ENCODE measurements at places on chromosomes 5 and 9.

GRCh38 chr5:139740138-139740991 lies 55.2 kb upstream of the PSD2 start:
- peak; percentile 60 for DNase-seq

GRCh38 chr5:115947260-115947659 lies 15.0 kb upstream of the LVRN start:
- DNase-seq = no peak

- peak; percentile 13 for DNase-seq
Observed at GRCh38 chr5:110590187-110590586, 136.3 kb downstream of the TMEM232 start.

DNA sequence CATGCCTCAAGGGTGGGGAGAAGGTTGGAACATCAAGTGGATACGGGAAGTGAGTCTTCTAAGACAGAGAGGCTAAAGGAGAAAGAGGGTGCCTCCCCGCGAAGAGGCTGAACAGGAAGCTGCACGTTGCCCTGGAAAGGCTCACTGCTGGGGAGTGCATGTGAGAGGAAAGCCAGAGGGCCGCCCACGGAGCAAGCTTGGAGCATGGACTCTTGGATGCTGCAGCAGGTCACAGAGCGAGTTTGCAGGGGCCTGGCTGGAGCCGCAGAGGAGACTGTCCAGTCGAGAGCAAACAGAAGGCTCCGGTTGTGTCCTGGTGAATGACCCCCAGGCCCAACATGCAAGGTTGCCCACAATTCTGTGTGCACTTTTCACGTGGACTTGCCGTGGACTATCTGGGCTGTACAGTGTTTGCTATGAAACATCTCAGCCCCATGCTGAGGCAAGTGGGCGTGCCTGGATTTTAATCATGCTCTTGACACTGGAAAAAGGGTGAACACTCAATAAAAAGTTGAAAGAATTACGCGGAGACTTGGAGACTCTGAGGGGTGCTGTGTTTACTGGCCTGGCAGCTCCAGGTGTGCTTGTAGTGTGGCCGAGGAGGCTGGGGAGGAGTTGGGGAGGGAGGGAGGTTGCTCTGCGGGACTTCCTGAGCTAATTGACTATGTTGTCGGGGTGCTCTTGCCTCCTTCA lies 54.5 kb upstream of the GARNL3 start:
- no peak for DNase-seq

DNA sequence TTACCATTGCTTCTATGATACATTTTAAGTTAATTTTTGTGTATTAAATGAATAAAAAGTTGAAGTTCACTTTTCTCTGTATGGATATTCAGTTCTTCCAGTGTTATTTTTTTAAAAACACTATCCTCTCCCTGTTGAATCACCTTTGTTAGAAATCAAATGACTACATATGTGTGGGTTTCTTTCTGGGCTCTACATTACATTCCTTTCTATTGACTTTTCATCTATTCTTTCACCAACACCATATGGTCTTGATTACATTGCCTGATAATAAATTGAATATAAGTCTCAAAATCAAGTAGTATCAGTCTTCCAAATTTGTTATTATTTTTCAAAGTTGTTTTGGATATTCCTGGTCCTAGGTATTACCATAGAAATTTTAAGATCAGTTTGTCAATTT lies 7.3 kb upstream of the RASEF start:
- no peak for DNase-seq

- DNase-seq = no peak
Observed at GRCh38 chr5:151741678-151742423, 16.6 kb downstream of the ATOX1 start.

DNA sequence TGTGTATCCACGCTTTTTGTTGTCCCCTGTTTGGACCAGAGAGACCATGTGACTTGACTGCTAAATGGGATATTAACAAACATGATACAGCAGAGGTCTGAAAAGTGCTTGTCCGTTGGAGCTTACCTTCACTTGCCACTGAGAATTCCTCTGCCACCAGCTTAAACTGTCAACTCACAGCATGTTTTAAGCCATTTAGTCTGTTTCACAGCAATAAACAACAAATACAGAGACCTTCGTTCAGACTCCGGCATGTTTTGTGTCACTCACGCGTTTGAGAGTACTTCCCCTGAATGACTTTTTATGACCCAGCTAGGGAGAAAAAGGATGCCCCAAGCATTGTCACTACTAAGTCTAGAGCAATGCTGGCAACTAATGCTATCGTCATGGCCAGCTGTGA lies 173.8 kb downstream of the PTPRD start:
- DNase-seq = no peak

- no peak for DNase-seq
Observed at GRCh38 chr9:93254061-93254481, 70.1 kb downstream of the WNK2 start.

DNA sequence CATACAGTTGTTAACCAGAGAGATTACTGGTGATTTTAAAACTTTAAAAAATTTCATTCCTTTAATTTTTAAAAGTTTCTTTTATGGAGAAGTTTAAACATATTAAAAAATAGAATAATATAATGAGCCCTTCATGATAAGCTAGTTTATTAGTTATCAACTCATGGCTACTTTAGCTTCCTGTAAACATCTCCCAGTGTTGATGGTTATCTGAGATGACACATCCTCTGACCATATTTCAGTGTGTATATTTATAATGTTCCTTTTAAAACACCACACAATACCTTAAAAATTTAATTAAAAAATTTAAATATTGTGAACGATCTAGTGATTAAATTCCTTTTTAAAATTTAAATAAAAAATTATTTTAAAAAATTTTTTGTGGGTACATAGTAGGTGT lies 74.1 kb downstream of the IPO11 start:
- no peak for DNase-seq

DNA sequence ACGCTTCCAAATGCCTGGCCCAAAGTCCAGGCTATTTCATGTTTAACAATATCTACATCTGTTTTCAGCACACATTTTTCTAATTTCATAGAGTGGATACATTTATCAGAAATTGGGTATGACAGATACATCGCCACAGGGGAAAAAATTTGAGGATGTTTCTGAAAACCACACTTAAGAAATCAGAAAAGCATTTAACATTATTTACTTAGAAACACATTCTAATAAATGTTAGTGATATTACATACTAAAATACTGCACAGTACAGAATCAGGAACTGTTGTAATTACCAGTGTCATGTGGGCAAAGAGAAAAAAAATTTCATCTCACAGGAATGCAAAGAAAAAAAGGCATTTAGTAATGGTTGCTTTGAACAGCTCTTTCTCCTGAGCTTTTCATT lies 310.5 kb upstream of the KIF2A start:
- no peak for DNase-seq

GRCh38 chr9:136031741-136032730 lies 63.1 kb downstream of the NACC2 start:
- no peak for DNase-seq

DNA sequence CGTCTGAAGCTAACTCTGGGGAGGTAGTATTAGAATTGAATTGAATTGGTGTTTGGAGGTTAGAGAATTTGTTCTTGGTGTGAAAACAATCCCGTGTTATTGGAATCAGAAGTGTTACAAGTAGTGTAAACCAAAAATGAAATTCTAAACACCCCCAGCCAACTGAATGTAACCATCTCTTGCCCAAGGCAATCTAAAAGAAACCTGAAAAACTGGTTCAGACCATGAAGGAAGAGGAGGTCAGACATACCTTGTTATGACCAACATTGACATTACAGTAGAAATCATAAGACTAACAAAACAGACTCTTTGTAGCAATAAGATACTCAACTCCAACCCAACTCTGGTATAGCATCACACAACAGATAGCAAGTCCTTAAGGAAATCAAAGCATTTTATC lies 159.0 kb downstream of the TUSC1 start:
- no peak for DNase-seq

- DNase-seq = no peak
Observed at GRCh38 chr5:91468651-91469422, 85.7 kb upstream of the ARRDC3 start.

GRCh38 chr9:116585896-116586295 lies 101.2 kb upstream of the TRIM32 start:
- DNase-seq = no peak

GRCh38 chr5:99765011-99765410 lies 770.2 kb upstream of the FAM174A start:
- DNase-seq = peak; percentile 8

GRCh38 chr5:33324667-33325307 lies 116.0 kb upstream of the TARS1 start:
- DNase-seq = no peak

GRCh38 chr9:117028103-117028858 lies 341.2 kb downstream of the TRIM32 start:
- DNase-seq = peak; percentile 6

DNA sequence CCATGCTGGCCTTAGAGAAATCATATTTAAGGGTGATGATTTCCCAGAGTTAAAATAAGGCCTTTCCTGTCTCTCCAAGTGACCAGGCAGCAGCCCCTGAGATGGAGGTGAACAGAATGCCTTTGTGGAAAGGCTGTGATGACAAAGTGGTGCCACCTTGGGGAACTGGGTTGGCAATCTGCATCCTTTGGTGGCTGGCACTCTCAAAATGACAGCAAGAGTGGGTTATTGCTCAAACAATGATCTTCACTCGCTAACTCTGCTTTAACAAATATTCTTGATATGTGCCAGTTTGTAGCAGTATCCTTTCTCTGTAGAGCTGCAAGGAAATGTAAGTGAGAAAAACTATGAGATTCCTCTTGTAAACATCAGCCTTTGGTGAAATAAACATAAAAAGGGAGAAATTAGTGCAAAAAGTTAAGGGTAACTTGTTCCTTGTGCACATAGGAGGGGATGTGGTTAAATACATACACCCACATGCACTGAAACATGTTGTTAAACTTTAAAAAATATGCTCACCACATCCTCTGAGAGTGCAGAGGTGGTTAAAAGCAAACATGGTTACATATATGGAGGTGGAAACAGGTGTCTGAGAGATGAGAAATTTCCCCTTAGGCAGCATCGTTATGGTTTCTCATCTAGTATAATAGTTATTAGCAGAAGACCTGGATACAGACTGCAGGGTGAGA lies 373.4 kb upstream of the CTNND2 start:
- no peak for DNase-seq

DNA sequence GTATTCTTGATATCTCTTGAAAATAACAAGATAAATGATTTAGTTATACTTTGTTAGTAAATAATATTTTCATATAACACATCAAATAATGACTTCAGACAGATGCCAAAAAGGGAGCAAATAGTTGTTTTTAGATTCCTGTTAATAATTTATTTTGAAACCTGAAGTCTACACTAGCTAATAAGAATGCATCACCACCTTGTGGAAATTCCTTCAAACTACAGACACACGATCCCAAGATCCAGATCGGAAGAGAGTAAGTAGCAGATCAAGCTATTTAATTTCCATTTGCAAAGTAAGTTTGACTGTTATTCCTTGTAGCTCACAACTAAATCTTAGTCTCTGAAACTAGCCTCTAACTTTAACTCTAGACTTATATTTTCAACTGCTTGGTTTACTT lies 35.5 kb upstream of the ISL1 start:
- peak; percentile 15 for DNase-seq

DNA sequence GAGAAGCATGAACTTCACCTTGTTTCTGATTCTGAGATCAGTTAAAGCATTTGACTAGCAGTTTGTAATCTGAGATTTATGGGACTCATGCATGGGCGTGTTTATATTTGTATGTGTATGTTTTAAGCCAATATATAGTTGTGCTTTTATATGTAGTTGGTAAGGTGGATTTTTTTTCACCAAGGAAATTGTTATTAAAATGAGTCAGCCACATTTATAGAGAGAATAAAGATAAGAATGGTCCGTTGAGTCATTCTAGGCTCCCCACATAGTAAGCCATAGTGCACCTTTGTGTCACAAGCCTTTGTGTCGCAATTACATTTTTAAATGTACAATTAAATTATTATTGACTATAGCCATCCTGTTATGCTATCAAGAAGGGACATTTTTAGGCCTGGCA lies 89.0 kb downstream of the NLN start:
- DNase-seq = no peak

GRCh38 chr5:126133424-126133823 lies 289.8 kb upstream of the GRAMD2B start:
- DNase-seq = no peak

GRCh38 chr5:176320577-176320976 lies 41.0 kb downstream of the KIAA1191 start:
- no peak for DNase-seq

- DNase-seq = no peak
Observed at GRCh38 chr5:60597572-60598320, 102.2 kb downstream of the DEPDC1B start.

DNA sequence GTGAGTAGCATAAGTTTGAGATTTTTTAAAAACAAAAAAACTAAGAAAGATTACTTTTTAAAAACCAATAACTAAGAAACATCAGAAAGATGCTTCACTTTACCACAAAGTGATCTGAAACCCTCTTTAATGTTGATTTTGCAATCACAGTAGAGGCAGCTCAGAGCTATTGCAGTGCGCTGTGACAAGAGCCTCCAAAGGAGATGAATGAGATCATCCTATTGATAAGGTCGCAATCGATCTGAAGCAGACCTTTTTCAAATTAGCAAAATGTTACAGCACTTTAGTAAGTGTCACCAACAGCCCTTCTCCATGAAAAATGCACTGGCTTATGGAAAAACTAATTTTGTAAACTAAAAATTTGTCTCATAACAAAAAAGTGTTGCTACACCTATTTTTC lies 284.6 kb upstream of the EFNA5 start:
- DNase-seq = no peak

- peak; percentile 84 for DNase-seq
Observed at GRCh38 chr9:99000476-99001395, 57.0 kb downstream of the COL15A1 start.

- DNase-seq = peak; percentile 5
Observed at GRCh38 chr9:108386859-108387384, 468.9 kb downstream of the ACTL7B start.

DNA sequence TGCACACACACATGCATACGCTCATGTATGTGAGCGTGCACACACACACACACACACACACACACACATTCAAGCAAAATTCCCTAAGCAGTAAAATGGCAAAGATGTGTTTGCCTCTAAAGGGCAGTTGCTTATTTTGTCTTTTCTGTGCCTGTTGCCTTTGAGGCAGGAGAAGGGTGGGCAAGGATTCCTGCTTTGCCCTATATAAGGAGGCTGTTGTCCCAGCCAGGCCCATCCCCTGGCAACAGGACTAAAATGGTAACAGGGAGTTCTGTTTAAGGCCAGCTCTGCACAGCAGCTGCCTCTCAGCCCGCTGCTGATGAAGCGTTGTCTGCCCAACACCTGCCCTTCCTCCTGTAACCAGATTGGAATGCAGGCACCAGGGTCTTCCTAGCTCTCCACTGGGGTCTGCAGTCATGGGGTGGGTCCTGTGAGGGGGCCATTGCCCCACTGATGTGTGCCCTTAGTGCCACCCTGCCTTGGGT lies 64.4 kb downstream of the PPARGC1B start:
- DNase-seq = peak; percentile 35

DNA sequence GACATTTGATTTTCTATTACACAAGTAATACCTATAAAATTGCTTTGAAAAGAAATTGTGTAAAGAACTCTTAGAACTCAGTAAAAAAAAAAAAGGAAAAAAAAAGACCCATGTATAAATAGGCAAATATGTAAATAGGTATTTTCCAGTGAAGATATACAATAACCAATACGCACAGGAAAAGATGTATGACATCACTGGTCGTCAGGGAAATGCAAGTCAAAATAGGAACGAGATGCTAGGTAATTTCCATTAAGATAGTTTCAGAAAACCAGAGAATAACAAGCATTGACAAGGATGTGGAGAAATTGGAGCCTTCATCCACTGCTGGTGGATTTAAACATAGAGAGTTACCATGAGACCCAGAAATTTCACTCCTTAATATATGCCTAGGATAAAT lies 708.8 kb downstream of the MTRR start:
- no peak for DNase-seq

- DNase-seq = peak; percentile 49
Observed at GRCh38 chr5:55438998-55439397, 95.8 kb downstream of the PLPP1 start.
